ENCODE measurements at places on chromosomes 2 and 18. TPM values are rescaled to one million over a fixed set of nuclear protein-coding genes. Genes with fewer than 3 reads are reported as not detected.

Gene TACR1
- not detected for total RNA-seq

- H3K27ac ChIP-seq: no peak overlapping the region
- H3K4me1 ChIP-seq: peaks cover 14% of the 10 kb centered on the region
- peaks cover 30% of the 10 kb centered on the region for H3K36me3 ChIP-seq
- DNase-seq: no peak
These were observed 36.1 kb downstream of the PSTPIP2 start for GRCh38 chr18:46035696-46036680.

- no peak overlapping the region for H3K27ac ChIP-seq
- no peaks in the 10 kb centered on the region for H3K36me3 ChIP-seq
- H3K4me1 ChIP-seq: no peaks in the 10 kb centered on the region
- no peak for DNase-seq
These were observed 48.4 kb downstream of the NPPC start for GRCh38 chr2:231877533-231878456.

GRCh38 chr18:46252759-46253158 lies 148.6 kb downstream of the HAUS1 start:
- H3K36me3 ChIP-seq: peaks cover 73% of the 10 kb centered on the region
- no peak for DNase-seq

Gene SKOR2
- total RNA-seq: not detected

Gene DSG2
- 0.70 TPM for total RNA-seq

DNA sequence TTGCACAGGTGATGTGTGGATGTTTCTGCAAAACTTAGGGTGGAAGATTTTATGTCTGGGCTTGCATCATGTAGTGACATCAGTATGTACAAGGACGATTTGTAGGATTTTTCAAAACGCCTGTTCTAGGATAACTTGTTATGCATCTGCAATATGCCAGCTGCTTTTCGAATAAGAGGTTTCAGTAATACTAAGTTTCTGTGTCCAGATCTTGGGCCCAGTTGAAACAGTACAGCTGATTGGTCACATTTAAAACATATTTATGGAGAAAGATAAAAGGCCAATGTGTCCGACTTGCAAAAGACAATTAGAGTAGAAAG lies 1.2 kb downstream of the PTPN4 start:
- H3K27ac ChIP-seq: peak overlapping the region; percentile 76
- H3K4me3 ChIP-seq: peak overlapping the region; percentile 80
- H3K4me1 ChIP-seq: peaks cover 50% of the 10 kb centered on the region
- H3K27me3 ChIP-seq: no peaks in the 10 kb centered on the region
- peaks cover 6% of the 10 kb centered on the region for H3K36me3 ChIP-seq

Gene HOXD8
- not detected for total RNA-seq

DNA sequence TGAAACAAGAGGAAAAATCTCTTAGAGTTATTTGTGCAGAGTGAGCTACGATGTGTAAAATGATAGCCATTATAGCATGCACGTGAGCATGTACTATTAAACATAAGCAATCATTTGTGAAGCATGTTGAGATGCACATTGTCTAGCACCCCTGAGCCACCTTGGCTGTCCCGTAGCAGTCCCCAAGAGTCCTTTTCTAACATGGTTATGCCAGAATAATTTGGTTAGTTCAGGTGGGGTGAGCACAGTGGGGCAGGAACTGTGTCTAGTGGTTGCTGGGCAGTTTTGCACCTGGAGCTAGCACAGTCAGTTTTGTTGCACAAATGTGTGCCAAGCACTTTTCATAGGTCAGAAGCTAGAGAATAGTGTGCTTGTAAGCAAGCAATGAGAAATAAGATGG lies 809.8 kb downstream of the RNF144A start:
- H3K27me3 ChIP-seq: no peaks in the 10 kb centered on the region
- DNase-seq: no peak
- H3K36me3 ChIP-seq: peaks cover 23% of the 10 kb centered on the region
- H3K4me1 ChIP-seq: peaks cover 54% of the 10 kb centered on the region

DNA sequence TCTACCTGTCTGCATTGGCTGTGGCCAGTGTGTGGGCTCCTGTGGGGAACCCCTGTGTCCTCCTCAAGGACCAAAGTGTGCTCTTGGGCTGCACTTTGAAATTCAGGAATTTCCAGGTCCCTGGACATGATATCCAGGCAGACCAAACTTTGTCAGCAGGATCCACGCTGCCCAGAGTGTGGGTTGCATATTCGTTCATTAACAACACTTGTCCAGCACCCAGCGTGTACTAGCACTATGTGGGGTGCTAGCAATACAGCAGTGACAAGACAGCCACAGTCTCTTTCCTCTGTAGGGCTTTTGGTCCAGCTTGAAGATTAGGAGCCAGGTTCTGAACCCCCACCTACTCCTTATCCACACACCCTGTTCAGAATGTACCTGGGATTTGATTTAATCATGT lies 304.5 kb downstream of the ZNF521 start:
- H3K36me3 ChIP-seq: no peaks in the 10 kb centered on the region
- H3K27me3 ChIP-seq: no peaks in the 10 kb centered on the region
- DNase-seq: no peak
- H3K27ac ChIP-seq: no peak overlapping the region
- no peaks in the 10 kb centered on the region for H3K4me1 ChIP-seq
- no peak overlapping the region for H3K4me3 ChIP-seq

- no peak overlapping the region for H3K27ac ChIP-seq
- no peaks in the 10 kb centered on the region for H3K27me3 ChIP-seq
These were observed 8.9 kb upstream of the RBMS1 start for GRCh38 chr2:160502478-160502877.

- DNase-seq: no peak
- H3K4me3 ChIP-seq: no peak overlapping the region
- no peak overlapping the region for H3K27ac ChIP-seq
- H3K36me3 ChIP-seq: no peaks in the 10 kb centered on the region
- no peaks in the 10 kb centered on the region for H3K4me1 ChIP-seq
These were observed 118.9 kb upstream of the TANK start for GRCh38 chr2:161041356-161041755.

DNA sequence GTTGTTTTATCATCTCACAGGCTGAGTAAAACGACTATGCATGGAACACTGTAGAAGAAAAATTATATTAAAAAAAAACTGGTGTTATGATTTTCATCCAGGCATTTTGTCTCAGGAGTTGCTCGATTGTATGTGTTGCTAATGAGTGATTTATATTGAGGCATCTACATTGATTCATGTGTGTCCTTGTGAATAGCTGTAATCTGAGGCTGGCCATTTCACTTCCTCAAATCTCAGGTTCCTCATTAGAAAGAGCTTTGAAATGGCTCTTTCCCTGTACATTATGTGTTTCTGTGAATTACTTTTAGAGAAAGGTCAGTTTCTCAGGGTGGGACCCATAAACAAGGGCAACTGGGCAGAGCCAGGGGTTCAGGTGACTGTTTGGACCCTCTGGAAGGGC lies 2.3 kb downstream of the IL18R1 start:
- no peak for DNase-seq
- H3K27me3 ChIP-seq: no peaks in the 10 kb centered on the region
- peaks cover 54% of the 10 kb centered on the region for H3K4me1 ChIP-seq
- H3K27ac ChIP-seq: no peak overlapping the region
- H3K36me3 ChIP-seq: peaks cover 35% of the 10 kb centered on the region

- H3K36me3 ChIP-seq: no peaks in the 10 kb centered on the region
- no peak overlapping the region for H3K27ac ChIP-seq
- H3K4me3 ChIP-seq: no peak overlapping the region
- no peak for DNase-seq
- H3K27me3 ChIP-seq: no peaks in the 10 kb centered on the region
These were observed 33.4 kb upstream of the PNO1 start for GRCh38 chr2:68124321-68124720.

Gene WDPCP
- 8.0 TPM for total RNA-seq

DNA sequence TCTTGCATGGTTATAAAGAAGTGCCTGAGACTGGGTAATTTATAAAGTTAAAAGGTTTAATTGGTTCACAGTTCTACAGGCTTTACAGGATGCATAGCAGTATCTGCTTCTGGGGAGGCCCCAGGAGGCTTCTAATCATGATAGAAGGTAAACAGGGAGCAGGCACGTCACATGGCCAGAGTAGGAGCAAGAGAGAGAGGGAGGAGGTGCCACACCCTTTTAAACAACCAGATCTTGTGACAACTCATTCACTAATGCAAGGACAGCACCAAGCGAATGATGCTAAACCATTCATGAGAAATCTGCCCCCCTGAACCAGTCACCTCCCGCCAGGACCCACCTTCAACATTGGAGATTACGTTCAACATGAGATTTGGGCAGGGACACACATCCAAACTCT lies 141.1 kb downstream of the EN1 start:
- H3K4me1 ChIP-seq: no peaks in the 10 kb centered on the region
- DNase-seq: no peak
- no peak overlapping the region for H3K4me3 ChIP-seq
- no peak overlapping the region for H3K27ac ChIP-seq
- peaks cover 9% of the 10 kb centered on the region for H3K27me3 ChIP-seq

All from activated naive CD8-positive, alpha-beta T cell treated with anti-CD3 and anti-CD28 coated beads for 36 hours (primary cell).